ENCODE measurements at places on chromosomes 7 and 10.

DNA sequence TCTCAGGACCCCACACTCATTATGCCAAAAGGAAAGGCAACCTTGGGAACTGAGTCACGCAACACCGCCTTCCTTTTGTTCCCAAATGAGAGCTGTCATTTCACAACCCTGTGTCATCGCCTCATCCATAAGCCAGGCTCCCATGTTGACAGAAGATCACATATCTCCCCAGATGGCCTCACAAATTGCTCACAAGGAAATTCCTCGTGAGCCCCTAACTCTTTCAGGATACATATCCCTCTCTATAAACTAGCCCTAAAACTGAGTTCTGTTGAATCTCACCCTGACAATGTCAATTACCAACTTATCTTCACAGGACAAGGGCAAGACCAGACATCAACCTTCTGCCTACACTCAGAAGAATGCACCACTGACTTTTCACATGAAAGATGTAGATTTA is 22.6 kb downstream of the CCDC3 start:
- DNase-seq: no peak

- peak; percentile 83 for DNase-seq
Measured at GRCh38 chr7:30178748-30179436, 44.1 kb downstream of the MTURN start.

DNA sequence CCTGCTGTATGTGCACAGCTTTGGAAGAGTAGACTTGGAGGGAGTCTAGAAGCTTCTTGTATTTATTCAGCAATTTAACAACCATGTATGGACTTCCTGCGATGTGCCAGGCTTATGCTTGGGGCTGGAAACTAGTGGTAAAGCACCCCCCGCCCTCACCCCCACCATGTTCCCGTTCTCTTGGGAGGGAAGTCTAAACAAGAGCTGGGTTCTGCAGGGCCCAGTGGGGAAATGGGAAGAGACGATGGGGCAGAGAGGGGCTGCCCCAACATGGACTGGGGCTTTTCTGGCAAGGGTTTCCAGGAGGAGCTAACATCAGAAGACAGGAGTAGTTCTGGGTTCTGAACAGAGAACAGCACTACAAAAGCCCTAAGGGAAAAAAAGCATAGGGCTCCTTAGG is 8.0 kb downstream of the RASSF4 start:
- peak; percentile 78 for DNase-seq

DNA sequence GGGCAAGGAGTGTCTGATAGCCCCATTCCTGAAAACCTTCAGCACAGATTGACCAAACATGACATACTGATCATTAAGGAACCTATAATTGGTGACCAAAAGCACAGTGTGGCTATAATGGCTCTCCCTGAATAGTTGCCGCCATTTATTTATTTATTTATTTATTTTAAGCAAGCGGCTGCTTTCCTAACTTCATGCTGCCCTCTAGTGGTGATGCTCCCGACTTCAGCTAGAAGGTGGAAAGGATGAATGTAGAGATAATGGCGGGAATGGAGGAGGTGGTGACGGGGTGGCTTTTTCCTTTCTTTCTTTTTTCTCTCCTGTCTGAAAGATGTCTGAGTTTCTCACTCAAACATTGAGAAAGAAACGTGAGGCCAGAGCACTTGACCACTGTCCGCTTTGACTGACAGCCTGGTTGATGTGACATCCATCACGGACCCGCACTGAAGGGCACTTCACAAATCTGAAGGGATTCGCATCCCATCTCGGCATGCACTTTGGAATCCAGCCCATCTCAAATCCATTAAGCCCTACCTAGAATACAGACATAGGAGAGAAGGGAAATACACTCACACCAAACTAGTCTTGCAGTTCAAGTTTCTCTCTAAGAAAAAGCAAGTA is 1090.1 kb downstream of the KCNMA1 start:
- peak; percentile 92 for DNase-seq

DNA sequence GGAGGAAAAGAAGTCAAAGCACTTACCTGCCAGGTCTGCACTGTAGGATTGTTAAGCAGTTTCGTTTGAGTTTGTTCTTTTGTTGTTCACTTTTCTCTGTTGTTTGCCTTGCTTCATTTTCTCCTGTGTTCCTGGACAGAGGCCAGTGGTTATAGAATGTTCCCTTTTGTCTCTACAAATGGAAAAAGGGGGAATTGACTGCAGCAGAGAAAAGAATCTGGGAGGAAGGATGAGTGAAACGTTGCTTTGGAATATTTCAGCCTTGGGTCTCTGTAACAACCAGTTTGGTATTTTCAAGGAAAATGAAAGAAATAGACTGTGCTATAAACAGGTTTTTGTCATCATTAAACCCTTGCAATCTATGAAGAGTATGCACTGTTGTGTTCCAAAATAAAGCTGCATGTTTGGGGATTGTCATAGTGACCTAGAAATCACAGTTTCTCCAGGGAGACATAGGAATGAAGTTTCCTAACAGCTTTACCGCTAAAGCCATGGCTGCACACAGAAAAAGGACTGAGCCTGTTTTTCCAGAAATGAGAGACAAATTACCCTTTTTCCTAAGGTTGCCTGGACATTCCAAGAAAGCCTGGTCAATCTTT is 60.8 kb upstream of the HABP2 start:
- DNase-seq: no peak

DNA sequence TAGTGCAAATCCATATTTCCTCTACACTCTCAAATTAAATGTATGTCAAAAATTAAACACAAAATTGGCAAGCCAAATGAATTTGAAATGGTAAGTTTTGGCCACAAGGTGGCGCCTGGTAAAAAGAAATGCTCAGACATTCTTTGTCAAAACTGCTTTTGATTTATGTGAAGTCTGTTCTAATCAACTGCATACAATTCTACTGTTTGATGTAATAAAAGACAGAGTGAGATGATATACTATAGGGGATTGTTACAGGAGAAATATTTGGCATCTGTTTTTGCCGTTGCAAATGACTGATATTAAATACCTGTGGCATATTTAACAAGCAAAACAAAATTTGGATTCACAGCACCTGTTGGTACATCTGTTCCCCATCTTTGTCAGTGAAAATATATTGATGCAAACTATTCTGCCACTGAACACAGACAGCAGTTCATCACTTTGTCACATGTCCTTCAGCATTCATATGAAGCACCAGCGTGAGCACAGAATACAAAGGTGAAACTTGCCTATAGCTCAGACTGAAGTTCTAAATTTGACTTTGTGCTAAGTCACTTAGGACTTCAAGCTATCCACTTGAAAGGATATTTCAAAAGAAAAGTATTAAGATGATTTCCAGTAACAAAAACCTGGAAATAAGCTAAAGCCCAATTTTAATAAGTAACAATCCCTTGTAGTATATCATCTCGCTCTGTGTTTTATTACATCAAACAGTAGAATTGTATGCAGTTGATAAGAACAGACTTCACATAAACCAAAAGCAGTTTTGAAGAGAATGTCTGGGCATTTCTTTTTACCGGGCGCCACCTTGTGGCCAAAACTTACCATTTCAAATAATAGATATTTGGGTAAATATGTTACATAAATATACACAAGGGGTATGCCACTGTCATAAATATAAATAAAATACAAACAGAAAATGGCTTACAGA is 10.2 kb upstream of the CH25H start:
- peak; percentile 84 for DNase-seq

GRCh38 chr7:148044173-148044572 is 546.4 kb upstream of the C7orf33 start:
- DNase-seq: no peak

GRCh38 chr7:134284952-134285351 is 31.8 kb downstream of the SLC35B4 start:
- DNase-seq: no peak

DNA sequence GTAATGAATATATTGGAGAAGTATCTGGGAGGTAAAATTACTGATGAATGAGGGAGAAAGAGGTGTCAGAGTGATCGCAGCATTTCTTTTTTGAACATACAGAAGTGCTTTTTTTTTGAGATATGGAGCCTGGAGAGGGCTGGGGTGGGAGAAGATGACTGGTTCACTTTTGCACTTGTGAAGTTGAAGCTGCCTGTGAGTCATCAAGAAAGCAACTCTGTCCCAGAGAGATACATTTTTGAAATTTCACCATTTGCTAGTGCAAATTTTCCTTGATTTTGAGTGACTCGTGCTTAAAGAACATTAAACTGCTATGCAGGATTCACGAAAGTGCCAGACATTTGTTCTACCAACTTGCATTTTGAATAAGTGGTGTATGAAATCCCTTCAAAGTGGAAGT is 81.8 kb downstream of the ADRA2A start:
- DNase-seq: no peak

DNA sequence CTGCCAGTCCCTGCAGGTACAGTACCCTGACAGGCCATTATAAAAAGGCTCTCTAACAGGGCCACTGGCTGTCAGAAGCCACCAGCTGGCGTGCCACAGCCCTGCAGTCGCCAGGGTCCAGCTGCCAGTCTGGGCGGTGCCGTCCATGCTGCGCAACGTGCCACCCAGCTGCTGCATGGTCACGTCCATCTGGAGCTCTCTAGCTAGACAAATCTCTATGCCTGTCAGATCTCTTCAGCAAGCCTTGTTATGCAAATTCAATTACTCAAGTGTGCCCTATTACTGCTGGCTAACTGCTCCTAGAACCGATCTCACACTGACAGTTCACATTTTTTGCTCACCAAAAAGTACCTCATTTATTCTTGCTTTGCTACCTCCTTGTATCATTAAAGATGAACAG is 75.9 kb downstream of the HIBADH start:
- no peak for DNase-seq

DNA sequence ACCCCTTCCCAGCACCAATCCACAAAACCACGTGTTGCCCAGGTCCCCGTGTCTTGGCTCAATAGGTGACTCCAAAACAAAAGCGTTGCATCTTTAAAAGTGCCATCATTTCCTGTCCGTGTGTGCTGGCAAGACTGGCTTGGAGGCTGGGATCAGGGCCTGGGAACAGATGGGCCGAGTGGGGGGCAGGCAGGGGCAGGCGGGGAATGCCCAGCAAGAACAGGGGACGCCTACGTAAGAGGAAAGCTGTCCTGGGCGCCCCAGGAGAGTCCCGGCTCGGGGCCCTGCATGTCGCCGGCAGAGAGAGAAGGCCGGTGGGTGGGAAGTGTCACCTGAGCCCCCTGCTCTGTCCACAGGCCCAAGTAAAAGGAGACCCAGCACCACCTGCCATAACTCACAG is 86.5 kb downstream of the PAXIP1 start:
- DNase-seq: no peak
